Stimulated activated CD4-positive, alpha-beta T cell treated with anti-CD3 and anti-CD28 coated beads, Interleukin-2, amount 100 ng/mL, for 48 hours (primary cell): ENCODE measurements at places on chromosomes 6 and 20.

- DNase-seq: no peak
These were observed 85.5 kb downstream of the SLC22A23 start for GRCh38 chr6:3371222-3371949.

DNA sequence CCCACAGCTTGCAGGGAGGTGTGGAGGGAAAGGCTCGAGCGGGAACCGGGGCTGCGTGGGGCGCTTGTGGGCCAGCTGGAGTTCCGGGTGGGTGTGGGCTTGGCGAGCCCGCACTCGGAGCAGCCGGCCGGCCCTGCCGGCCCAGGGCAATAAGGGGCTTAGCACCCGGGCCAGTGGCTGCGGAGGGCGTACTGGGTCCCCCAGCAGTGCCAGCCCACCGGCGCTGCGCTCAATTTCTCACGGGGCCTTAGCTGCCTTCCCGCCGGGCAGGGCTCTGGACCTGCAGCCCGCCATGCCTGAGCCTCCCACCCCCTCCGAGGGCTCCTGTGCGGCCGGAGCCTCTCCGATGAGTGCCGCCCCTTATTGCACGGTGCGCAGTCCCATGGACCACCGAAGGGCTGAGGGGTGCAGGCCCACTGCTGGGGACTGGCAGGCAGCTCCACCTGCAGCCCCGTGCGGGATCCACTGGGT is 1242.2 kb upstream of the EYS start:
- DNase-seq: no peak

- no peak for DNase-seq
These were observed 66.8 kb upstream of the CCN2 start for GRCh38 chr6:132017942-132018341.

DNA sequence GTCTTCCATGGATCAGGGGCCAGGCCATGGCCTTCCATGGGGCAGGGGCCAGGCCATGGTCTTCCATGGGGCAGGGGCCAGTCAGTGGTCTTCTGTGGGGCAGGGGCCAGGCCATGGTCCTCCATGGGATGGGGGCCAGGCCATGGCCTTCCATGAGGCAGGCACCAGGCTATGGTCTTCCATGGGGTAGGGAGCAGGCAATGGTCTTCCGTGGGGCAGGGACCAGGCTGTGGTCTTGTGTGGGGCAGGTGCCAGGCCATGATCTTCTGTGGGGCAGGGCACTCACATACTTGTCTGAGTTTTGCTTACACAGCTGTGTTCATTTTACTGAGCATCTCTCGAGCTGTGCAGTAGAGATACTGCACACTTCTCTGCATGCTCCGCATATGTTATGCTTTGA is 57.3 kb upstream of the THBS2 start:
- DNase-seq: no peak

- DNase-seq: peak; percentile 63
These were observed 14.4 kb downstream of the FOXP4 start for GRCh38 chr6:41560431-41561192.

DNA sequence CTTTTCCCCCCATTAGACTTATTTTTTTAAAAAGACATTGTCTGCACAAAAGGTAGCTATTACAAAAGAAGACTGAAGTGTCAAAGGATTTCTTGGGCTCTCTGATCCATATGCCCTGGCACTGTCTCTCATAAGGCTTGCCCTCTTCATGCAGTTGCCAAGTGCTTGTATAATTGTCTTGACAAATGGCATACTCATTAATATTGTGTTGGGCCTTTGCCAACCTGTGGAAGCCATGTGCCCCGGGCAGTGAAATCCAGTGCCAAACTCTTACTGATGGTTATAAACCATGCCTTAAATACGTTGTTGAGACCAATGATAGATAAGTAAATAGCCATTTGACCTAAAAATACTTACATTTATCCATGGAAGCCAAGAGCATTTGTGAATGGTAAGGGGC is 98.1 kb downstream of the FARS2 start:
- DNase-seq: no peak

DNA sequence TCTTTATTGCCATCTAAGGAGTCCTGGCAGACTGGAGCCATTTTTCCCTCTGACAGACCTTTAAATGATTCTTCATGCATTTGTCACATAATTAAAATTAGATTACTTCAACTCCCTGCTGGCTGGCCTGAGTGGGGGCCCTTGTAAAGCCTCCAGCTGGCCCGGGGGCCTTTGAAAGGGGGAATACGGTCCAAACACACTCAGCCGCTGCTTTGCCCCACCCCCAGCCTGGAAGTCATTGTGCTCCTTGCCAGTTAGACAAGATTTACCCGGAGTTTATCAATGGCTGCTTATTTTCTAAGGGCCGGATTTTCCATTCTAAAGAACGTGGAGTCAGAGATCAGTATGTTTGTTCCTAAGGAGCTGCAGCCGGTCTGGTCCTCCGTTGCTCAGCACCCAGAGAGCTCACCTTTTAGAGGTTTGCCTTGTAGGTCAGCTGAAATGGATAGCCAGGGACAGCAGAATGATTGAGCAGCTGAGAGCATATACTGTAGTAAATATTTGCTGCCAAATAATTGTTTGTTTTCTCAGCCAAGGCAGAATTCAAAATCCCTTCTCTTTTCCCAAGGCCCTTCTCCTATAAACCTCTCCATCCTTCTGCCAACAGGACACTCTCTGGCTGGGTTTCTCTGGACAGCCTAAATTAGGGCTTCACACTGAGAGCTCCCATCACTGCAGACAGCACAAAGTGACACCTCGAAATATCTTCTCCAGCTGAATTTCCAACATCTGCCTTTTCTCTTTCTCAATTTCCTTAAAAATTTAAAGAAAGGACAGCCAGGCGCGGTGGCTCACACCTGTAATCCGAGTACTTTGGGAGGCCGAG is 68.4 kb upstream of the RBM24 start:
- DNase-seq: no peak

DNA sequence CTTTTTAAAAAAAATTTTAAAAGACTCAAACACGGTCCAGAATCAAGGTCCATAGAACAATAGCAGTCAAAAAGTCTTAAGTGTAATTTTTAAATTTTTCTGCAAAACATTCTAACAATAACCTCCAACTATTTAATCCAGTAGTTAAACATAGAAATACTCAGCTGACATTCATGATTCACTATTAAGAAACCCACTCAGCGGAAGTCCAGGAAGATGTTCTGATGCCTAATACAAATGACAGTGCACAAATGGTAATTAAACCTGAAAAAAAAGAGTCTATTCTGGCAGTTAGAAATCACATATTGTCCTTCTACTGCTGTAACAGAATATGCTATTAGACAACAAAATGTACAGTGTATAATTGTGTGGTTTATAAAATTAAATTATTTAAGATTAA is 128.2 kb upstream of the BMP5 start:
- no peak for DNase-seq

- DNase-seq: no peak
These were observed 68.6 kb downstream of the JPH2 start for GRCh38 chr20:44118185-44119033.

DNA sequence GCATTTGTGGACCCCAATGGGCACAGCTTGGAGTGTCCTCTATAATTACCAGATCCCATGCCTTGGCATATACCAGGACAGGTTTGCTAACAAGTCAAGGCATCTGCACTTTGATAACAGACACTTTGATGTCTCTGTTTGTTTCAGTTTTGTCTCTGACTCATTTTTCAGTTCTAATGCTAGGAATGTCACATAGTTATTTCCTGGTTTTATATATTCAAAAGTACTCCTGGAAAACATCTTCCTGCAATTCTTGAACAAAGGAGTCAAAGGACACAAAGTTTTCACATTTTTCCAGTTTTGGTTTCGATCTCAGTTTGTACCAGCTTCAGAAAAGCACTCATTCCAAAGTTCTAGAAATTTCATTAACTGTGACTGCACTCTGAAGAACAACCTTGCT is 188.1 kb downstream of the FOXC1 start:
- no peak for DNase-seq

DNA sequence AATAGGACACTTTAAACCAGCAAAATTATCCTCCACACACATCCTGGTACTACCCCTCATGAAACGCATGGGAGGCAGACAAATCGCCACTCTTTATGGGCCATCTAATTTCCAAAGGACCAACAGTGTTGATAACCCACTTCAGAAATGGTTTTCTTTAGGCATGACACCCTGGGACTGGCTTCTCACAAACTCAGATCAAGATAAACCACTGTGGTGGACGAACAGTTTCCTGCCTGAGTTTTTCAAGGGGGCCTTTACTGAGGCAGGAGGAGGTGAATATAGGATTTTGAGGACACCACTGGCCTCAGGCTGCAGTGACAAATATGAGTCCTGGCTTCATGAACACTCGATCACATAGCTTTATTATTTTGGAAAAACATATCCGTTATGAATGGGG is 26.0 kb downstream of the TRAM2 start:
- no peak for DNase-seq

- no peak for DNase-seq
These were observed 39.1 kb upstream of the SIRPG start for GRCh38 chr20:1696521-1697209.

DNA sequence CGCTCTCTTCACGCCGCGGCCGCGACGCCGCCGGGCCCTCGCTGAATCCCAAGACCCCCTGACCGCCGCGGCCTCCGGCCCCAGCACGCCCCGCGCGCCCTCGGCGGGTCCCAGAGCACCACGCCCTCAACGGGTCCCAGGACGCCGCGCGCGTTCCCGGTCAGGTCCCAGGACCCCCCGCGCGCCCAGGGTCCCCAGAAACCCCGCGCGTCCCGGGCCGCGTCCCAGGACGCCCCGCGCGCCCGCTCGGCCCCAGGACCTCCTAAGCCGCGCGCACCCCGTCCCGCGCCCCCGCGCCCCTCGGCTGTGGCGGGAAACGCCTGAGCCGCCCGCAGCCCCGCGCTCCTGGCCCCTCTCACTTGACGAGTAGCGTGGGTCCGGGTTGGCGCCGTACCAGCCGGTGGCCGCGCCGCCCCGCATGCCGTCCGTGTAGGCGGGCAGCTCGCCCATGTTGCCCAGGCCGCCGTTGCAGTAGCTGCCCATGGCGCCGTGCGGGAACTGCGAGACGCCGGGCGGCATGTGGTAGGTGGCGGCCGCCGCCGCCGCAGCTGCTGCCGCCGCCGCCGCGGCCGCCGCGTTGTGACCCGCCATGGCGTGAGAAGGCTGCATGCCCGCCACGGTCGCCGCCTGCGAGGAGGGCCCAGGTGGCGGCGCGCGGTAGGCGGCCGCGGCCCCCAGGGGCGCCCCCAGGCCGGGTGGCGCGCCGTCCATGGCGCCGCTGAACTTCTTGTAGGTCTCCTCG is 556 bp downstream of the NKX2-4 start:
- no peak for DNase-seq

DNA sequence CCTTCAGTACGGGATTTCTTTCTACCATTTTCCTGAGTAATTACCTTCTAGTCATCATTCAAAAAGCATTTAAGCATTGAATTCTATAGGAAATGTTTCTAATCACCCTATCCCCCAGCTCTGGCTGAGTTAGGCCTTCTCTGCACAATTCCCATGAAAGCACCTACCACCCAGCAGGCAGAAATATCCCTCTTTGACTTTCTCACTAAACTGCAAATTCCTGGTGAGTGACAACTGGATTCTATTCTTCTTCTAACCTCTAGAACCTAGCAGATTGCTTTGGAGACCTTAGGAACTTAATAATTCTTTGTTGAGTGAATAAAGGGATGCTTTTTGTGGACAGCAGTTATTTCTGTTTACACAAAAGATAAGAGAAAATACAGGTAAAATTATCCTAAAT is 328.7 kb downstream of the LAMA2 start:
- no peak for DNase-seq

GRCh38 chr6:121000381-121000780 is 333.9 kb downstream of the TBC1D32 start:
- no peak for DNase-seq

GRCh38 chr6:11270030-11271027 is 37.9 kb upstream of the NEDD9 start:
- DNase-seq: no peak

GRCh38 chr20:44967207-44967807 is 995 bp downstream of the STK4 start:
- no peak for DNase-seq

GRCh38 chr6:105492706-105493673 is 90.1 kb upstream of the PREP start:
- DNase-seq: no peak

- DNase-seq: no peak
These were observed 21.7 kb upstream of the RFPL4B start for GRCh38 chr6:112325444-112325843.
